ENCODE measurements at places on chromosomes 2 and 18. TPM values are rescaled to one million over a fixed set of nuclear protein-coding genes. Genes with fewer than 3 reads are reported as not detected.

GRCh38 chr2:47486841-47487497 lies 84.0 kb downstream of the MSH2 start:
- H3K27me3 ChIP-seq, result no peaks in the 10 kb centered on the region
- H3K27ac ChIP-seq, result no peak overlapping the region
- no peak overlapping the region for H3K4me3 ChIP-seq
- no peaks in the 10 kb centered on the region for H3K4me1 ChIP-seq

DNA sequence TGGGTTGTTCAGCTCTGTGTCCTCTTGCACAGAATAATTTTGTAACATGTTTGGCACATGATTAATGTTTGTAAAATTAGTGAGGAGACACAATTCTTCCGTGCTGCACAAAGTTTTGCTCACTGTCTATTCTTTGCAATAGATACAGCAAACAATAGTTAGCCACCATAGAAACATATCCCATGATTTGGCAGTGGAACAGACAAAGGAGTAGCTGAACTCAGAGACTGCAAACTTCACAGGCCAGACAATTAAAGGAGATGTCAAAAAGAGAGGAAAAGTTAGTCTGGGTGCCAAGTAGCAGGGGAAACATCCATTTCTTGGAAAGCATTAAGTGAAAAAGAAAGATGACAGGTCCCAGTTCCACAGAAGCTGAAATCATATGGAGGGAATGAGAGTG lies 267.4 kb upstream of the NRXN1 start:
- no peak overlapping the region for H3K4me3 ChIP-seq
- no peaks in the 10 kb centered on the region for H3K27me3 ChIP-seq
- no peaks in the 10 kb centered on the region for H3K36me3 ChIP-seq
- H3K27ac ChIP-seq, result no peak overlapping the region
- DNase-seq, result no peak

DNA sequence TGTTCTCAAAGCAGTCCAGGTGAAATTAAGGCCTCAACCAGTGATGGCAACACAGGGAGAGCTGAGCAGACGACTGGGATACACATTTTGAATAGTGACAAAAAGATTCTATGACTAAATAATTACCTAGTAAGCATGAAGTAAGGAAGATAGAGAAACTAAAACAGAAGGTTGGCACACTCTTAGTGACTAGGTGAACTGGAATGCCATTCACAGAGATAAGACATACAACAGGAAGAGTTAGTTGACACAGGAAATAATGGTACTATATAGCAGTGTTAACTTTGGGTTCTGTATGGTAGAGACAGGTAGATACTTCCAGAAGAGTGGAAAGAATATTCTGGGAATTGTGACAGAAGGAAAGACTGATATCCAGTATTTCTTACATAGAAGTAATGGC lies 181.8 kb upstream of the NT5C1B start:
- no peak overlapping the region for H3K27ac ChIP-seq
- peaks cover 2% of the 10 kb centered on the region for H3K4me1 ChIP-seq
- no peaks in the 10 kb centered on the region for H3K36me3 ChIP-seq
- no peak for DNase-seq
- no peak overlapping the region for H3K4me3 ChIP-seq

GRCh38 chr2:152646775-152647174 lies 70.5 kb downstream of the PRPF40A start:
- peaks cover 85% of the 10 kb centered on the region for H3K36me3 ChIP-seq
- H3K27me3 ChIP-seq, result no peaks in the 10 kb centered on the region
- H3K27ac ChIP-seq, result no peak overlapping the region
- H3K4me3 ChIP-seq, result no peak overlapping the region

DNA sequence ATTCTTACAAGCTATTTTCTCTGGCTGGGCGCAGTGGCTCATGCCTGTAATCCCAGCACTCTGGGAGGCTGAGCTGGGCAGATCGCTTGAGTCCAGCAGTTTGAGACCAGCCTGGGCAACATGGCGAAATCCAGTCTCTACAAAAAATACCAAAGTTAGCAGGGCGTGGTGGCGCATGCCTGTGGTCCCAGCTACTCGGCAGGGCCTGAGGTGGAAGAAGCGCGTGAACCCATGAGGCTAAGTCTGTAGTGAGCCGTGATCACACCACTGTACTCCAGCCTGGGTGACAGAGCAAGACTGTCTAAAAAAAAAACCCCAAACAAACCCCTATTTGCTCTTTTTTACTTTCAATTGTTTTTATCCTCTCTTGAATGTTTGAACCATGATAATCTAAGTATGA lies 37.0 kb downstream of the PPP4R1 start:
- peaks cover 92% of the 10 kb centered on the region for H3K36me3 ChIP-seq
- no peaks in the 10 kb centered on the region for H3K4me1 ChIP-seq
- no peak for DNase-seq
- H3K27ac ChIP-seq, result peak overlapping the region; percentile 11
- H3K27me3 ChIP-seq, result no peaks in the 10 kb centered on the region

DNA sequence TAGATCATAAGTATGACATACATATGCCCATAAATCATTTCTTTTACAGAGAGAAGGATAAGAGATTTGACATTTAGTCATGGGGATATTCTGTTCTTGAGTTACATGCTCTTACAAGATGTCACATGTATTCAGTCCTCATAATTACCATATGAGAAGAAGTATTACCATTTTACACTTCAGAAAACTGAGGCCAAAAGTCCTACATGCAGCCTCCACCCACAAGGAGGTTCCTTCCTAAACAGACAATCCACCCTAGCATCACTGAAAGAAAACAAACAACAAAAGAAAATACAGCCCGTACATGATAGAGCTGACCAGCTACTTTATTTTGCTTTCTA lies 335.1 kb downstream of the SETBP1 start:
- H3K4me3 ChIP-seq, result no peak overlapping the region
- H3K27me3 ChIP-seq, result no peaks in the 10 kb centered on the region
- H3K4me1 ChIP-seq, result peaks cover 7% of the 10 kb centered on the region
- H3K36me3 ChIP-seq, result no peaks in the 10 kb centered on the region
- peak overlapping the region; percentile 82 for H3K27ac ChIP-seq

The COA5 gene
- total RNA-seq, result 51.5 TPM

DNA sequence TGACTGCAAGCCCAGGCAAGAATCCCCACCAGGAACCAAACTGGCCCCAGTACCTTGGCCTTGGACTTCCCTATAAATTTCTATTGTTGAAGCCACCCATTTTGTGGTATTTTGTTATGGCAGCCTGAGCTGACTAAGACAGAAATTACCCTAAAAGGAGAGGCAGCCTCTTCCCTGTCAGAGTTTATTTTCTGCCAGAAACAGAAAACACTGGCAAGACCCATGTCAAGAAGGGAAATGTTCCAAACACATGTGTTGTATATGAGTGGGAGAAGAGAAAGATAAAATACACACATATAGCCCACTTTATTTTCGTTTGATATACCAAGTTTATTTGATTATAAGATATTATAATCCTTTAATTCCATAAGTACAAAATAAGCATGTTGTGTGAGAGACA lies 225.1 kb upstream of the FSHR start:
- no peaks in the 10 kb centered on the region for H3K36me3 ChIP-seq
- H3K4me1 ChIP-seq, result no peaks in the 10 kb centered on the region
- DNase-seq, result no peak
- no peak overlapping the region for H3K27ac ChIP-seq
- no peaks in the 10 kb centered on the region for H3K27me3 ChIP-seq

GRCh38 chr18:24805156-24805555 lies 344.7 kb downstream of the HRH4 start:
- H3K4me3 ChIP-seq, result no peak overlapping the region
- H3K4me1 ChIP-seq, result no peaks in the 10 kb centered on the region
- no peak for DNase-seq
- no peak overlapping the region for H3K27ac ChIP-seq
- H3K36me3 ChIP-seq, result no peaks in the 10 kb centered on the region
- H3K27me3 ChIP-seq, result no peaks in the 10 kb centered on the region

The SNRPD1 gene
- 104 TPM for total RNA-seq

The RUFY4 gene
- total RNA-seq, result not detected

DNA sequence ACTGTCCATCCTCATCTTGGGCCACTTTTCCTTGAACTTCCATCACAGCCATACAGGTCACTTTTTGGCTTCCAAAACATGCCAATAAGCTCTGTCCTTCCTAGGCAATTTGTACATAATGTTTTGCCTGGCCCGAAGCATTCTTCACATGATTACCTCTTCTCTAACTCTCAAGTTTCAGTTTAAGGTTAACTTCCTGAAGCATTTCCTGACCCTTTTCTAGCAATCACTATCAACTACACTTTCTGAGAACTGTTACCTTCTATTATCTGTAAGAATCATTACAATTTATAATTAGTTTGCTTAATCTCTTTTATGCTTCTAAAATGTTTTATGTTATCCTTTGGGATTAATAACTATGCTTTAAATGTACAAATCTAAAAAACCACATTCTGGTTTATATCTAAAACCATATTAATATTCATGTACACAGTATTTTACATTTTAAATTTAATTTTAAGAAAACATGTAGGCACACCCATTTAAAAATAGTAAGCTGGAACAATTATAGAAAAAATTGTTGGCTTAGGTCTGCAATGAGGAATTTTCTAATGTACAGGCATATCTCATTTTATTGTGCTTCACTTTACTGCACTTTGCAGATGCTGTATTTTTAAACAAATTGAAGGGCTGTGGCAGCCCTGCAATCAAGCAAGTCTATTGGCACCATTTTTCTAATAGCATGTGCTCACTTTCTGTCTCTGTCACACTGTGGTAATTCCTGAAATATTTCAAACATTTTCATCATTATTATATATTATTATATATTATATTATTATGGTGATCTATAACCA lies 76.4 kb downstream of the C2orf74 start:
- H3K27me3 ChIP-seq, result no peaks in the 10 kb centered on the region
- H3K27ac ChIP-seq, result no peak overlapping the region

- no peak overlapping the region for H3K27ac ChIP-seq
- DNase-seq, result no peak
- no peak overlapping the region for H3K4me3 ChIP-seq
- H3K27me3 ChIP-seq, result peaks cover 38% of the 10 kb centered on the region
Observed at GRCh38 chr18:12113999-12114646, 20.5 kb downstream of the ANKRD62 start.

GRCh38 chr2:228367356-228367755 lies 185.9 kb upstream of the SPHKAP start:
- H3K36me3 ChIP-seq, result no peaks in the 10 kb centered on the region
- DNase-seq, result no peak
- no peak overlapping the region for H3K4me3 ChIP-seq
- H3K4me1 ChIP-seq, result no peaks in the 10 kb centered on the region
- no peaks in the 10 kb centered on the region for H3K27me3 ChIP-seq
- no peak overlapping the region for H3K27ac ChIP-seq
